ENCODE measurements at places on chromosomes 5 and 9.

- no peak for DNase-seq
Observed at GRCh38 chr5:172544371-172545095, 90.2 kb upstream of the SH3PXD2B start.

DNA sequence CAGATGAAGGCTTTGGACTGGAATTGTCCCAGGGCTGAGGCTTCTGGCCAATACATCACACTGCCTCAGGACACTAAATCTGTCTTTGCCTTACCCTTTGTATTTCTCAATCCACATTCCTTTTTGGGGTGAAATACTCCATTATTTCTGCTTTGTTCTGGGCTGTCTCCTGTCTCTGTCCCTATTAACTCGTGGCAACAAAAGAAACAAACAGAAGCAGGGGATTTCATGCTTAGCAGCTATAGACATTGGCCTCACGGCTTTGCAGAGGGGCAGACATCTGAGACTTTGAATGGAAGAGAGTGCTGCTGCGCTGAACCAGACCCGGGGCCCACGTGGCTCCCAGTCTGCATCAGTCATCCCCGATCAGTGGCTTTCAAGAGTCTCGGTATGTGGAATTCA, 129.7 kb downstream of the ARL15 start:
- no peak for DNase-seq

GRCh38 chr9:21576331-21577189, 94.4 kb upstream of the IFNE start:
- no peak for DNase-seq

GRCh38 chr5:67033880-67034651, 162.5 kb downstream of the CD180 start:
- DNase-seq = no peak

DNA sequence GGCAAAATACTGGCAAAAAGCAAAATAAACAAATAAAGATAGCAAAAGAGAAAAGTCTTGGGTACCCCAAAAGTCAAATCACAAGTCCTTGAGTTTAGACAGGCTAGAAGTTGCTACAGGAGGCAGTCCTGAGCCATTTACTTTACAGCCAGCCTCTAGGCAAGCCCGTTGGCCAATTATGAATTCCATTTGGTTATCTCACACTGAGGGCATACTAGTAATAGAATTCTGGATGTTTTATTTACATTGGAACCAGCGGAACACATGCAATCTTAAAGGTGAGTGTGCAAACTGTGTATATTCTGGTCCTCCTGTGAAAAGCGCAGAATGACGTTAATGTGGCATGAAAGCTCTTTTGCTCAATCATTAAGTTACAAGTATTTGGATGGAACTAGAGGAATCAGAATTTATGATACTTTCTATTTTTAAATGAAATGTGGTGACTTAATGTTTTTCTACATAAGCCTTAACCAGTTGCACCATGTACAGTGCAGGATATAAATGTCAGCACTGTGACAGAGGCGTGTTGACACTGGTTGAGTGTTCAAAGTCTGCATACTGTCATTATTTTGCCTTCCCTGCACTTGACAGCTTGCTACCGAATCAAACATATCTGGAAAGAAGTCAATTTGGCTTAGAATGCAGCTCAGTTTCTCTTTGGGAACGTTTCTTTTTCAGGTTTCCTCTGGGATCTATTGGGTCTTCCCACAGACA, 7.9 kb downstream of the GDNF start:
- no peak for DNase-seq

GRCh38 chr9:113919871-113920270, 43.8 kb downstream of the ZNF618 start:
- DNase-seq = no peak

All from activated gamma-delta T cell treated with anti-CD3 and anti-CD28 coated beads, Interleukin-2, amount 50 U/mL, for 16 hours (primary cell).